ENCODE measurements at places on chromosomes 13 and 19.

- no peak for DNase-seq
These were observed 562.1 kb upstream of the PCDH9 start for GRCh38 chr13:67792151-67792676.

- no peak for DNase-seq
These were observed 144.8 kb downstream of the DACH1 start for GRCh38 chr13:71722206-71722605.

- no peak for DNase-seq
These were observed 1.3 kb downstream of the NTN5 start for GRCh38 chr19:48671446-48671995.

GRCh38 chr19:33906578-33907335 is 110.1 kb downstream of the KCTD15 start:
- DNase-seq, result no peak

DNA sequence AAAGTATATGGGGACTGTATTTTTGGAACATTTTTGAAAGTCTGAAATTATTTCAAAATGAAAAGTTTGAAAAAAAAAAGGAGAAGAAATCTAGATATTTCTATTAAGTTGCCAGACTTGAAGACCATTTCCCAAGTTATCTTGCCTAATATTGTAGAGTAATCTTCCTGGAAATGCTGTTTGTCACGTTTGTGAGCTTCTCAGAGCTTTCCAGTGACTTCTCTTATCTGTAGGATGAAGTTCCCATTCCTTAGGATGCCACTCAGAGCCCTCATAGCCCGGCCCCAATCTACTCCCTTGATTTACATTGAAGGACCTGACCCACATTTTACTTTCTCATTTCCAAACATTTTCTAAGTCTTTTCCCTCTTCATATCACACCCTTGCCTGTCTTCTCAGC is 23.6 kb downstream of the CEACAM8 start:
- no peak for DNase-seq

- DNase-seq, result no peak
These were observed 43.9 kb downstream of the RAB20 start for GRCh38 chr13:110517505-110518225.

DNA sequence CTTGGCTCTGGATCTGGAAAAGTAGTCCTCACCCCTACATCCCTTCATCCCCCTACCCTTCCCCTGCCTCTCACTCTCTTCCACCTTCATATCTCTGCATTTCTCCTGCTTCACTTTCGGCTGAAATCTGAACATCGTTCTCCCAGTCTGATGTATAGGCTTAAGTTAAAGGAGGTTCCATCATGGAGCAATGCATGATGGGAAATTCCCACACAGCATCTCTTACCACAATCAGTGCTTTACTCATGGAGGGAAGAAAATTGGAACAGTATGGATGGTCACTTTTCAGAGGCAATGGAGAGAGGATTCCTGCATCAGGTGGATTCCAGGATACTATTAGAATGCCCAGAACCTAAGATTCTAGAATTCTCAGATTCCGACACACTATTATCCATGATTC is 6.1 kb upstream of the KLK8 start:
- no peak for DNase-seq

DNA sequence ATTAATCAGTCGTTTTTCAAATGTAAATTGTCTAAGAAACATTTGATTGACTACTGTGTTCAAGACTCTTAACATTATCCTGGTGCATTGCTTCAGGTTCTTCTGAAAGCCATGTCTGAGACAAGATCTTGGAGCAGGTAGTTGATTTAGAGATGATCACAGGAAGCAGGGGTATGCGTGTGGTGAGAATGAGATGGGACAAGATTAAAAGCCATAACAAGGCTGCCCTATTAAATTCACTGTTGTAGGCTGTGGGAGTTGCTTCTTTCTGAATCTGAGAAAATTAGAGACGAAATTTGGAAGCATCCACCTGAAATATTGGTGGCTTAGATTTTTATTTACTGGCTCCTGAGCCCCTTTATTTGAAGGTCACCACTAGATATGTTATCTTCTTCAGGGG is 687.4 kb upstream of the SLITRK6 start:
- no peak for DNase-seq

- no peak for DNase-seq
These were observed 454.1 kb upstream of the SGCG start for GRCh38 chr13:22726726-22727125.

GRCh38 chr19:55353803-55354697 is 469 bp downstream of the COX6B2 start:
- DNase-seq, result peak; percentile 76

DNA sequence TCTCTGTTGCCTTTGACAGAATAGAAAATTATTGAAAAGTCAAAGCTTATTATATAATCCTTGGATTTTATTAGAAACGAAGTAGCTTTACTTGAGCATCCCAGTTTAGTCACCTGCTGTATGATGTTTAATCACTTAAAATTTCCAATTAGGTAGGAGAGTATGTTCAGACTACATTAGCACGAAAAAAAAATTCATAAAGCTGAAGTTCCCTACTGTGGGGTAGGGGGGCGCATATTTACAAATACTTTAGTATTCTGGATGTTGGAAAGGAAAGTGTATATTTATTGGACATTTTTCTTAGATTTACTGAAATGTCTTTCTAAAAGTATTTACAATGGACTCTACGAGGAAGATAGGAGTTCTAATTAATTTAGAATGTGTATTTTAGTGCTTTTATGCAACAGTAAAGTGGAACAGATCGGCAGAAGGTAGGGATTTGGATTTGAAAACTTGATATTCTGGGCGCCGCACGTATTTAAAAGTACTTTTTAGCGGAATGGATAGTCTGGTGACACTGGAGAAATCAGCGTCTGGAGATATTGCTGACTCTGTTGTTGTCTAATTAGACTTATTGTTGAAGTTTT is 1.9 kb downstream of the CDK8 start:
- DNase-seq, result no peak

GRCh38 chr19:21789466-21790085 is 22.2 kb upstream of the ZNF100 start:
- DNase-seq, result no peak

DNA sequence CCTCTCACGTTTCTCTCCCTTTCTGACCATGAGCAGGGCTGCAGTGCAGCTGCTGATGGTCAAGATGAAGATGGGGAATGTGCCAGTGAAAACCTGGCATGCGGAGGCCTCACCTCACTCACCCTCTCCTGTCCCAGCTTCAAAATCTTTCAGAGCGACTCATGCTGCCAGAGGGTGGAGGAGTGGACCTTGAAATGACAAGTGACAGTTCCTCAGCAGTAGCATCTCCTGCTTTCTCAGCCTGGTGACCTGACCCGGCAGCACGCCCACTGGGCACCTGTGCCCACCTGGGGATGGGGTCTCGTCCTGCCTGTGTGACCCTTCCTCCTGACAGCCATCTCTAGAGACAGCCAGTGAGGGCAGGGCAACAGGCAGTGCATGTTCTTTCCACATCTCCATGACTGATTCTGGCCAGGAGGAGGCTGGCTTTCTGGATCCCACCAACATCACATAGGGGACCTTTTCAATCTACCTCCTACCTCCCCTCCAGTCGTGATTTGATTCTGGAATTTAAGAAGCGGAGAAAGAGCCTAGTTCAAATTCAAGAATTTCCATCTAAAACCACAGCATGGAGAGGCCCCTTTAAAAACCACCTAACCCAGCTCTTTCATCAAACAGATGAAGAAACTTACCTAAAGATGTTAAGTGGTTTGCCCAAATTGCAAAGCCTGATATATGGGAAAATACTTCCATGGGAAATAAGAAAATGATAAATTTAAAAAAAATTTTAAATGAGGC is 45.8 kb downstream of the RFX2 start:
- DNase-seq, result no peak

DNA sequence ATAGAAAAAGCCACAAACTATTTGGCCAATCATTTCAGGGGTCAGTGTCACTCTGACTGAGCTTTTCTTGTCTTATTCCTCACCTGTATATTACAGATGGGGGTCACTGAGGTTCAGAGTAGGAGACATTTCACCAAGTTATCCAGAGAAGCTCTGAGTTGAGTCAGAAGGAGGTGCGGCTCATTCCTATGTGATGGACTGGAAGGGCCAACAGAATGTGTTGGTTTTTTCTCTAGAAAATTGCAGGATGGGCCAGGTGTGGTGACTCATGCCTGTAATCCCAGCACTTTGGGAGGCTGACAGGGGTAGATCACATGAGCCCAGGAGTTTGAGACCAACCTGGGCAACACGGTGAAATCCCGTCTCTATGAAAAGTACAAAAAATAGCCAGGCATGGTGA is 24.5 kb upstream of the ZNF83 start:
- DNase-seq, result no peak

GRCh38 chr19:46056536-46056935 is 15.7 kb upstream of the IGFL4 start:
- no peak for DNase-seq

DNA sequence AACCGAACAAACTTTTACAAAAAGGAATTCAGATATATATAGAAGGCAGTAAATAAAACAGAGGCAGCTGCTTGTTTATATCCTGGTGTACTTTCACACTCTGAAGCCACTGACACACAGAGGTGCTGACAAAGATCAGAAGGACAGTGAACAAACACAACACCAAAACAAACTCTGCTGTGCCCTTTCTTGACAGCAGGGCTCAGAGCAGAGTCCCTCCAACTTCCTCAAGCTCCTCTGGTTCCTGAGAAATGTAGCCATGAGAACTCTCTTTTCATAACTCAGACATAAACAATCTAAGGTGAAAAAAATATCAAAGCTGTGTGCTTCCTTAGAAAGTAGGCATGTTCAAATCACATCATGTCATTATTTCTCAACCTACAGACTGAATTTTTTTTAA is 1052.8 kb upstream of the SPRY2 start:
- no peak for DNase-seq

- peak; percentile 82 for DNase-seq
These were observed 12.4 kb upstream of the FBL start for GRCh38 chr19:39858541-39858940.

GRCh38 chr13:31124204-31124603 is 37.5 kb downstream of the HSPH1 start:
- DNase-seq, result no peak

GRCh38 chr13:50141375-50141975 is 126.2 kb downstream of the KCNRG start:
- DNase-seq, result no peak

DNA sequence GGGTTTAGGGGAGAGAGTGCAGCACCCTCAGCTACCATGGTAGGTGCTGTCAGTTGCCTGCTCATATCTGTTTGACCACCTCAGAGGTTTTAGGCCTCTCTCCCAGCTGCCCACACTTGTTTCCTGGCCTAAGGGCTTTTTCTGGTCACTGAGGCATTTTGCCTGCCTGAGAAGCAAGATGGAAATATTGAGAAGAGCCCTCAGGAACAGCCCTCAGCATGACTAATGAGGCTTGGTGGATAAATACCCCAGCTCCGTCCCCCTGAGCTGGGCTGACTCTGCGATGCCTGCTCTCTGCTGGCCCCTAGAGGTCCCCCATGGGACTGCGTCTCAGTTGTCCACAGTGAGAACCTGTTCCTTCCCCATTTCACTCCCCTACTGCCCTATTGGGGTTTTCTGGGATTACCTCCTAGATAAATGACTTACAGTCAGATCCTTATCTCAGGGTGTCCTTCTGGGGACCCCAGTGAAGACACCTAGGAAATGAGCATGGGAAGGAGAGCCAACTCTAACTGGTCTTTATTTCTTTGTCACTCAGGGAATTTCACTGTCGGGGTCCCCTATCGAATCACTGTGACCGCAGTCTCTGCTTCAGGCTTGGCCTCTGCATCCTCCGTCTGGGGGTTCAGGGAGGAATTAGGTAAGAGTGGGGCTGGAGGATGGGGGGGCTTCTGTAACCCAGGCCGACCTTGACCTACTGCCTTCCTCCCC is 13.3 kb downstream of the PALM3 start:
- DNase-seq, result peak; percentile 81

DNA sequence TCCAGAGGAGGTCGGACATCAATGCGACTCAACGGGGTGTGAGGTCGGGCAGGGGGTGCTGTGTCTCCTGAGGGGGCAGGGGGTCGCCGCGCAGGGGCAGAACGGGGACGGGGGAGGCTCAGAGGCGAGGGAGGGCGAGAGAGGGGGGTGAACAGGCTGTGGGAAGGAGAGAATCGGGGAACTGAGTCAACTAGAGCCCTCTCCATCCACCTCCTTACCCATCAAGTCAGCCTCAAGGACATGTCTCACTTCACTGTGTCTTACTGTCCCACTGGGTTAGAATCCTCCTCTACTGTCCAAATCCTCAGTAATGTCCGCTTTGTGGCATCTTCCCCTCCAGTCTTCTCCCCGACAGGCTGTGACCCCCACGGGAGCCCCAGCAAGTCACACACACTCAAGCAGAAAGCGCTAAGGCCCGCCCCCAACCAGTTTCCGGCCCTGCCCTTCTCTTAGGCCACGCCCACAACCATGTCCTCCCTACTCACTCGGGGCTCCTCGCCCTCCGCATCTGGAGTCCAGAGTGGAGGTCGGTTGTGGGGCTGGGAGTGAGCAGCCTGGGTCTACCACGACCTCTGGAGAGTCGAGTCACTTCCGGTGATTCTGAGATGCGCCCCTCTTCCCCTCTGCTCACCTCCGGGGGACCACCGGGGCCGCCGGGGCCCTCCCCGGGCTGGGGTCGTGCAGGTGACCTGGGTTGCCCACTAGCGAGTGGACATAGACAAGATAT is 9.3 kb downstream of the PLEKHA4 start:
- DNase-seq, result peak; percentile 93

- no peak for DNase-seq
These were observed 306.8 kb downstream of the IRS2 start for GRCh38 chr13:109479534-109479933.

GRCh38 chr13:66803013-66803807 is 426.9 kb downstream of the PCDH9 start:
- DNase-seq, result no peak

DNA sequence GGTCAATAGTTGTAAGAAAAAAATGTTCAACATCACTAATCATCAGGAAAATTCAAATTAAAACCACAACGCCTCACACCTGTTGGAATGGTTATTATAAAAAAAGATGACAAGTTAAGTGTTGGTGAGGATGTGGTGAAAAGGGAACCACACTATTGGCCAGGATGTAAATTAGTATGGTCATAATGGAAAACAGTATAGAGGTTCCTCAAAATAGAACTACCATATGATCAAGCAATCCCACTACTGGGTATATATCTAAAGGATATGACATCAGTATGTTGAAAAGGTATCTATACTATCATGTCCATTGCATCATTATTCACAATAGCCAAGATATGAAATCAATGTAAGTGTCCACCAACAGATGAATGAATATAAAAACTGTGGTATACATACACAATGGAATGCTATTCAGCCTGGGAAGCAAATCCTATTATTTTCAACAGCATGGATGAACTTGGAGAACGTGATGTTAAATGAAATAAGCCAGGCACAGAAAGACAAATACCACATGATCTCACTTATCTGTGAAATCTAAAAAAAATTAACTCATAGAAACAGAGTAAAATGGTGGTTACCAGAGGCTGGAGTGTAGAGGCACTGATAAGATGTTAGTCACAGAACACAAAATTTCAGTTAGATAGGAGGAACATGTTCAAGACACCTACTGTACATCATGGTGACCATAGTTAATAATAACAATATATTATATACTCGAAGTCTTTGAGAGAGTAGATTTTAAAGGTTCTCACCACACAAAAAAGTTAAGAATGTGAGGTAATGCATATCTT is 56.6 kb downstream of the TBC1D4 start:
- DNase-seq, result no peak

- no peak for DNase-seq
These were observed 87.3 kb upstream of the ABCC4 start for GRCh38 chr13:95388420-95389079.

Data from activated naive CD4-positive, alpha-beta T cell treated with anti-CD3 and anti-CD28 coated beads for 36 hours (primary cell).